ENCODE measurements at places on chromosomes 6 and 20.

DNA sequence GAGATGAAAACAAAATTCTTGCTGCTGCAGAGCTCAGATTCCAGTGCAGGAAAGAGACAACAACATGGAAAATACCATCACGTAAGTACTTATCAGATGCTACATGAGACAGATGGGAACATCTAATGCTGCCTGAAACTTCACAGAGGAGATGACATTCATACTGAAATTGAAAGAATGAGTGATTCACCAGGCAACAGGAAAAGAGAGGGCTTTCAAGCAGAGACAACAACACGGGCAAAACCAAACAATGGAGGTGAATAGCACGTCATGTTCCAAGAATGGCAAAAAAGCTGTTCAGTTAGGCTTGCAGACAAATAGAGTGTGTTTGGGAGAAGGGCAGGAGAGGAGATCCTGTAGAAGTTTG is 39.3 kb downstream of the GTF2H5 start:
- DNase-seq, result no peak

- DNase-seq, result no peak
Observed at GRCh38 chr20:32638848-32639247, 34.9 kb downstream of the C20orf203 start.

DNA sequence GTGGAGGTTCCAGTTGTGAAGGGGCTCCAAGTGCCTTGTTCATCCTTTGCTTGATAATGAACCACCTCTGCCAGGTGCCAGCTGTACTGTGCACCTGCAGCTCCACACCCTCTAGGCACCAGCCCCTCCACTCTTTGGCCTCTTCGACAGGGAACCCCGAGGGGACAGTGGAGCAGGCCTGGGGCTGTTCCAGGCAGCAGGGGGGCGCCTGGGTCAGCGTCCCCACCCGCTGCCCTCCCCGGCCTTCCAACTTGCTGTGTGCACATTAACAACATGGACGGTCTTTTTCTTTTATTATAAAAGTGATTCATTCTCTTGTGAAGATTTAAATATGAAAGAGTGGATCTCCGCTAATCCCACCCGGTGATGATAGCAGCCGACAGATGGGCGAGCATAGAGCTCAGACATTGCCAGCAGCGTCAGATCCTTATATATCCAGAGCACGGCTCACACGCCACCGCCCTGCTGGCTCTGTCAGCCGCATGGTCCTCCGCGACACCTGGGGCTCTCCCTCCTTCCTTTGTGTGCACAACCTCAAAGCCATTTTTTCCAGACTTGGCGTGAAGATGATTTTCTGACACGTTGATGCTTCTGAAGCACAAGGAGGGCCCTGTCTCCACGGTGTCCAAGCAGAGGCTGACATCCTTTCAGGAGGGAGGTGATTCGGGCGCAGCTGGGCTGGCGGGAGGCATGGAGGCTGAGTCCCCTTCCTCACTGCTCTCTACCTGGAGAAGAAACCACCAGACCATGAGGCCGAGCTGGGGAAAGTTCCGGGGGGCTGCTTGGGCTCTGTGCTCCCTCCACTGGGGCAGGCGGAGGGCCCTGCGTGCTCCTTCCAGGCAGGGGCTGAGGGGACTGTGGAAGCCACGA is 22.2 kb upstream of the MRGBP start:
- no peak for DNase-seq

GRCh38 chr6:21091411-21091810 is 502.1 kb upstream of the SOX4 start:
- DNase-seq, result no peak

DNA sequence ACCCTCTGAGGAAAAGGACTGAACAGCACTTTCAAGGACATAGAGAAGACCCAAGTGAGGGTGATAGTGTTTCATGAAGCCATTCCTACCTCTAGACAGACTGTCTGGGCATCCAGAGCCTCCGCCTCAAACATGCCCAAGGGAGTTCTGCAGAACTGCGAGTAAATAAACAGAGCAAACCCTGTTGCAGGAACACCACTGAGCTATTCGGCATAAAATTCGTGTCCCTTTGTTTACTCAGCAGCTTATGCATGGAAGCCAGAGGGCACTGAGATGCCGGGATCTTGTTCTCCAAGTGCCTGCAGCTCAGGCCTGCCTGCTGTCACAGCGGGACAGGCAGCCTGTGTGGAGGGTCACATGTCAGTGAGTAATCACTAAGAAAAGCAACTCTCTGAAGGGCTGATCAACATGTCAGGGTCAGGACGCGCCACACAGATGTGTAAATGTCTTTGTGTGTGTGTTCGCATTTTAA is 164.9 kb upstream of the HEY2 start:
- no peak for DNase-seq

DNA sequence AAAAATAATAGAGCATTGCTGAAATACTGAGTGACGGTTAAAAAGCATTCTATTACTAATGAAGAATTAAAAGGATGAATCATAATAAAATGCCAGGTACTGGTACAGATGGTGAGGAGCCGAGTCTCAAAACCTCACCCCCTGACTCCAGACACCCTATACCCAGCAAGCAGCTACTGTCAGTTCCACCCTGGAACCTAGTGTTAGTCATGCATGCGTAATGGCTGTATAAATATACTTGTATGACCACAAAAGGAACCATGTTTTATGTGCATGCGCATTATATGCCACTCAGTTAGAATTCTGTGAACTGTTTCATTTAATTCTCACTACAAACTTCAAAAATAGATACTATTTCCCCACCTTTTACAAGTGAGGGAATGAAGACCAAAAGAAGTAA is 568.7 kb upstream of the RNF217 start:
- DNase-seq, result no peak

DNA sequence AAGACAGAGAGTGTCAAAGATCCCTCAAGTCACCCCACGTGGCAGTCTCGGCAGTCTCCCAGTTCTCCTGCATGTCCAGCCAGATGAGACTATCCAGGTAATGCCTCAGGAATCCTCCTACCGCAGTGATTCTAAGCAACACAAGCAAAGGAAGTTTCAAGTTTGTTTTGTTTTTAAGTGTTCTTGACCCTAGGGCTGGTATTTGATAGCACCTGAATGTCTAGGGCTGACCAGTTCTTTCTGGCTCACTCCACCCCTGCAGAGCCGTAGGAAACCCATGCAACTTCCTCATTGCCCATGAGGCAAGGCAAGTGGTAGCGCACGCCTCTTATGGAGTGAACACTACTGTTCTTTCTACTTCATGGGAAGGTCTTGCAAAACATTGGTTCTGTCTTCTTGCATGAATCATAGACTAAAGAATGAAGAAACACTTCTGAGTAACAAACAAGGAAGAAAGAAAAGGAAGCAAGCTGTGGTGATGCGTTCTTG is 24.8 kb upstream of the FOXQ1 start:
- no peak for DNase-seq

DNA sequence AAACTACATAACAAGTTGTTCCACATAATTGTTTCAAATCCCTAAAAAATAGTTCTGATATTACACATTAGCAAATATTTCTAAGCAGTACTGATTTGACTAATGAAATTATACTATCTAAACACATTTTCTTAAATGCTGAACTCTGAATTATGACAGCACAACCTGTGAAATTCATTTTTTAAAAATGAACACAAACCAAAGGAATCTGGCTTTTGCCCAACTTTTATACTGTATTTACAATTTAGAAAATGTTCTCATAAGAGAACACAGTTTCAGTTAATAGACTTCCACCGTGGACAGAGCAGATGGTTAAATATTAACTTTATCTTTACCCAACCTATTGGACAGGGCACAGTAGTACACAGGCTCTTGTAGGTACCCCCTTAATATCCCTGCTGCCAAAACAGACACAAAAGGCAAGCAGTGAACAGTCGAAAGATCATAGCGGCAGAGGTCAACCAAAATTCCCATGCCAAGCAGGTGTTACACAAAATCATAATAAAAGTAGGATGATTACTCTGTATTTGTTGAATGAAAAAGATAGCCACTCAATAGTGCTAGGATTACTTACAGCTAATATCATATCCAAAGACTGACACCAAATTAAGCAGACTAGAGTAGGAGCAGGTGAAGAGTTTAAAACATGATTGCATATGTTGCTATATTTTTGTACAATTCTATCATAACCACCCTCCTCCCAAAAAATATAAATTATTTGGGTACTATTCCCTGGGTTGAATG is 122.5 kb downstream of the RNGTT start:
- no peak for DNase-seq

- DNase-seq, result peak; percentile 42
Observed at GRCh38 chr6:17156112-17156921, 54.5 kb downstream of the STMND1 start.

DNA sequence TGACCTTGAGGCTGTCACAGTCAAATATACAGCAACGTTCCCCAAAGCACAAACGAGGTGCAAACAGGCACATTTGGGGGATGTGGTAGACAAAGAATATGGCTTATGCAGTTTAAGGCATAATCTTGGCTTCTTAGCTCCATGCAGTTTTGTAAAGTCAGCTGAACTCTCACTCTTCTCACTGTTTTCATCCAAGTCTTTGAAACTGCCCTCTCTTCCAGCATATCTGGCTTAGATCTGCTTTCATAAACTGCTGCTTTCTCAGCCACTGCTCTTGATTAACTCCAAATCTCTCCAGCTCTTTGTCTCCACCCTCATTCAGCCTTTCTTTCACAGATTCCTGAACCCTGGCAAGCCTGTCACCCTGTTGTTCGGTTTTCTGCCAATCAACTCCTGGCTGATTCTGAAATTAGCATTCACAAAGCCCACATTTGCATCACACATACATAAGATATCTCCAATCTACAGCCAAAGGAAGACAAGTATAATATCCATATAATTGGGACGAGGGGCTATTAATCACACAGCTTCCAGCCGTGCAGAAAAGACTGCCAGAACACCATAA is 301.1 kb upstream of the RNF217 start:
- DNase-seq, result no peak

- DNase-seq, result no peak
Observed at GRCh38 chr6:5706124-5707033, 300.3 kb downstream of the NRN1 start.

DNA sequence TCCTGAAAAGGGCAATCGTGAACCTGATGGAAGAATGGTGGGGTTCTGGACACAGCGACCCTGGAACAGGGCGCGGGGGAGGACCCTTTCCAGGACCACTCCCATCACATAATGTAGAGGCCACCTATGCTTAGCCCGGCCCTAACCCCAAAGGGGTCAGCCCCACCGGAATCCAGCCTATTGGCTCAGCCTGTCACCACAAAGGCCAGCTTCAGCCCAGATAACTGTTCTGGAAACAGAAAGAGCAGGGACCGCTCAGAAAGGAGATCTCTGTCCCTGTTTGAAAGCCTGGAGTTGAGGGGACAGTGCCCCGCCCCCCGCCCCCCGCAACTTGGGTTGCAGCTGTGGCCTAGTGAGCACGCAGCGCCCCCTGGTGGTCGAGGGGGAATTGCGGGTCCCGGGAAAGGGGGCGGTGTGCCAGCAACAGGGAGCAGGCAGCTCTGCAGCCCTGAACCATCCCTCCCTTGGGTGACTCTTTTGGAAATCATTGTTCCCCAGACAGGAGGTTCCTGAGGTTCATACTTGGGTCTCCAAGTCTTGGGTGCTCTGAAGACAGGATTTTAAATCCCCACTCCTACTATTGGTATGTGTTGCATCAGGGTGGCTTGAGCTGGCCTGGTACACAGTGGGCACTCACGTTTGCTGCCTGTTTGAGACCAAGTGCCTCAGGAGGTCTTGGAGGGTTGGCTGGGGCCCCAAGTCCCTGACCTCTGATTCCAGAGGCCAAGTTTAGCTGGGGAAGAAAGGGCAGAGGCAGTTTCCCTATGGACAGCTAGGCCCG is 1.5 kb downstream of the SIGLEC1 start:
- DNase-seq, result peak; percentile 36

DNA sequence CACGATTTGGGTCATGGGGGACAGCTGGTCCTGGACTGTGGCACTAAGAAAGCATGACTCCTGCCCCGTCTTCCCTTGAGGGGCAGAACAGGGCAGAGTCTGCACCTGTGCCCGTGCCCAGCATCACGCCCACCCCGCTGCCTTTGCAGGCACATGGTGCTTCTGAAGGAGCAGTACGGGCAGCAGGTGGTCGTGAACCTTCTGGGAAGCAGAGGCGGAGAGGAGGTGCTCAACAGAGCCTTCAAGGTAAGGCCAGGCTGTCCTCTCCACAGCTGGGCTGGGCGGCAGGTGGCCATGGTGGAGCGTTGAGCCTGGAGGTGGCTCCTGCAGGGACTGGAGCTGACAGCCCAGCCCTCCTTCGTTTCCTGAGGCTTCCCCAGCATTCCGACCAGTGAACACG is 77.4 kb downstream of the SYNJ2 start:
- no peak for DNase-seq

DNA sequence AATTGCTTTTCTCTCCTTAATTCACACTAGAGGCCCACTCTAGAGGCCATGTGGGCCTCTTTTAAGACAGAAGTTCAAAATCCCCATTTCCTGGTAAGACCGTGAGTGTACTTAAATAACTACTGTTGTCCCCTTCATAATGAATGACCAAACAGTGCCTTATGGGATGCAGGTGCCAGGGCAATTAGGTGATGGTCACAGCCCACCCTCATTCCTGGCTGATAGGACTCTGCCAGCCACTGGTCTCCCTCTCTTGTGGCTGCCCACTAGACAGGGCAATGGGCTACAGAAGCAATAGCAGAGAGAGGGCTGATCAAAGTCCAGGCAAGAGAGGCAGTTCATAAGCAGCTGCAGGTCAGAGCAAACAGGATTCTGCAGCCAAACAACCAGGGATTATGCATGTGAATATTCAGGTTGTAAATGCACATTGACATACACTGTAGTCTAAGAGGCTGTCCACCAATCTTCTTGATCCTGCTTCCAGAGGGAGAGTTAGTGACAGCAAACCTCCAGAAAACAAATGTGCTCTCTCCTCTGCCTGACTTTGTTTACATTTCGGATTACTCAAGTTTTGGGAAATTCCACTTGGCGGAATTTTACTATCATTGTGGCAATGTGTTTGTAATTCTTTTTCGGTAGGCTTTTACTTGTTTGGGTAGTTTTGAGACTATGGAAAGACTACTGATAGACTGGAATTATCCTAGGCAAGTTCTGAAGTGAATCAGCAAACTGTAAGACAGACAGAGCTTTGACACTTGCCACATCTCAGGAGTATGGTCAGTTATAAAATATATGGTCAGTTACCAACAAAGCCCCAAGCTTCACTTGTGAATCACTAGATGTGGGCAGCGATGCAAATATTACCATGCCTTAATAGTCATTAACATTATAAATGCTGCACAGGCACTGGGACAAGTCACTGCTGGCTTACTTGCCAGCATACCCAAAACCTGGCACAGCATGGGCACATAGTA is 12.8 kb downstream of the PTPRK start:
- no peak for DNase-seq

DNA sequence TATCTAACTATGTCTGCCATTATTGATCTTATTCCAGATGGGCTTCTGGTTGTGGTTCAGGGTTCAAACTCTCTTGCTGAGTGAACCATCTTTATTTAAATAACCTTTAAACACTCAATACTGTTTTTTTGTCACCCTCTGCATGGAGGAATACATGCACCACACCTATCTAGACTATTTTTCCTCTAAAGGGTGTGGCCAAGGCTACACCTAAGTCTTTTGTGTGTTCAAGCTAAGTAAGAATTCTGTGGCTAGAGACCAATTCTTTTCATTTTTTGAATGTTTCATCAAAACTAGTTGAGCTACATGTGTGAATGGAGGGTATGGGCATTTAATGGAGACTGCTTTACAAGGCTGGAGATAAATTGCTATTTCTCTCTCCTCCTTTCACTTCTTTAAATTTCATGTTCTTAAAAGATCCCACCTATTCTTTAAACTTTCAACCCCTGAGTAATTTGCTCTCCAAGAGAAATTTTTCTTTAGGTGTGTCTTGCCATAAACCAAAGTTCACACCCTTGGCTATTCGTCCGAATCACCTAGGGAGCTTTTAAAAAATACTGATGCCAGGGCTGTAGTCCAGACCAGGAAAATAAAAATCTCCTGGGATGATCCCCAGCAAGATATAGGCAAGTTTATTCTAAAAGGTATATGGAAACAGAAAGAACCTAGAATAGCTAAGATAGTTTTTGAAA is 24.8 kb upstream of the MBOAT1 start:
- DNase-seq, result no peak

Measured in stimulated activated CD8-positive, alpha-beta memory T cell treated with anti-CD3 and anti-CD28 coated beads, Interleukin-7, amount 100 ng/mL, for 4 hours (primary cell).